ENCODE measurements at places on chromosomes 2 and 18.

GRCh38 chr2:150476809-150477302, 10.6 kb downstream of the RND3 start:
- DNase-seq = no peak

DNA sequence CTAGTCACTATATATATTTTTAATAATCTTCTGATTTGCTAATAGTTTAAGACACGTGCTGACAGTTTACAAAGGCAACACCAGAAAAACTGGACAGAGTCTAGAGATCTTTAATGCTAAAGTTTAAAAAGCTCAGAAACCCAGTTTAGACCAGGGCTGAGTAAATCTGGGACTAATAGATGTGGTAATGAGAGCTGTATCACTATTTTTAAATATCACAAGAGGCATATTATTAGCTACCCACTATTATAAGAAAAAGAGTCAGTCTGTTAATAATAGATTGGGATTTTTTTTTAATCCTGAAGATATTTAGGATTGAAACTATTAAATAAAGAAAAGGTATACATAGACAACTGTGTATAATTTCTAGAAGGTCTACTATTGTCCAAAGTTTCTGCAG, 299.9 kb downstream of the ZEB2 start:
- no peak for DNase-seq

DNA sequence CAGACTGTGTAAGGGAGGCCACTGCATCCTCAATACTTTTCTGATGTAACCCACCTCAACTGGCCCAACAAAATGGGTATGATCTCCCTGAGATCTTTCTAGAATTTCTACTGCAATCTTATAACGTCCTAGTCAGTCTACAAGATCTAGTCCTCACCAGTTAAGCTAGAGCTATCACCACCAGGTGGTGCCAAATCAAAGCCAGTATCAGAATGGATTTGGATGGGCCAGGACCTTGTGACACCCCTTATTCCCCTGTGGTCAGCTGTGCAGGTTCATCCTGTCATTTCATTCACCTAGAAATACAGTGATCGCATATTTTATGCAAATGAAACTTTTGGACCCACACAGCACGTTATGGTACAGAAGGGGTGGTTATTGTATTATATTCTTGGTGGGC, 90.3 kb downstream of the OLA1 start:
- DNase-seq = no peak

DNA sequence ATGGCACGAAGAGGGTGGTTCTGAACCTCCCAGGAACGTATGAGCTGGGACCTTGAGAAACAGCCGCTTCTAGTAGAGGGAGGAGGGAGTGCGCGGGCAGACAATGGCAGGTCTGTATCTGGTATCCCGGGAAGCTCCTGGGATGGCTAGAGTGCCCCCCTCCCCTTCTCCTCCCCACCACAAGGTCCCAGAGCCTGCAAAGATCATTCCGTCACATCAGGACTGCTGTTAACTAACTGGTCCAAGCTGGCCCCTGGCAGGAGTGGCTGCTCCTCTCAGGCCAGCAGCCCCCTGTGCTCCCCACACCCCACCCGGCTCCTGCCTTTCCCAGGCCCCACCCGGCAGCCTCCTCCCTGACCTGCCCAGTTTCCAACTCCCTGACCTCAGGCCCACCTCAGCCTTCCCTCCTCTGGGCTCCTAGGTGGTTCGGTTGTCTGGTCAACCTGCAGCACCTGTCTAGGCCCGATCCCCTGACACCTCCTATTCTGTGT, 75.0 kb downstream of the TPO start:
- DNase-seq = no peak

DNA sequence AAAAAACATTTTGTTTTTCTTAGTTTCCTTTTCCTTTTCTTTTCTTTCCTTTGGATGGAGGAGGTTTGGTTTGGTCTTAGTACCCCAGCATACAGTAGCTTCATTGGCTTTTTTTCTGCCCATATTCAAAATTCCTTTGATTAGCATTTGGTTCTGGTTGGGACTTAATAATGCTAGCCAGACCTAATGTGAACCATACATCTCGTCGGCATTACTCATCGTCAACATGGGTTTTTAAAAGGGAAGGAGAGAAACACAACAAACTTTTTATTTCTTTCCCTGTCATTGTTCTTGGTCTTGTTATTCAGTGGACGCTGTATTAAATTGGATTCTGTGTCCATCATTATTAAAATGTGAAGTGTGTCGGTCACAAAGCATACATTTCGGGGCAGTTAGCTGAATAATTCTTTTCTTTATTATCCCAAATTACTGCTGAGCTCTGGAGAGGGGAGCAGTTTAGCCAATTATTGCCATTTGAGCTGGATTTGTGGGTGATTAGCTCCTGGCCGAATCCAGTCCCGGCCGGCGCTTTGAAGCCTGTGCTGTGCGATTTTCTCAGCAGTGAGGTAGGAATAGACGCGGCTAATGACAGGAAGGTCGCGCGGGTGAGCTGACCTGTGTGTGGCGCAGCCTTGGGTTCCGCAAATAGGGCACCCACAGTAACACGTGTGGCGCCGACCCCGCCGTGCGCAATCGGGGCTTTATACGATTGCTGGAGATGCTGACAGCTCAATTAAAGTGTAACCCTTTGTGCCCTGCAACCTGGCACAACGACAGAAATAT, 303.3 kb downstream of the GBX2 start:
- DNase-seq = no peak

DNA sequence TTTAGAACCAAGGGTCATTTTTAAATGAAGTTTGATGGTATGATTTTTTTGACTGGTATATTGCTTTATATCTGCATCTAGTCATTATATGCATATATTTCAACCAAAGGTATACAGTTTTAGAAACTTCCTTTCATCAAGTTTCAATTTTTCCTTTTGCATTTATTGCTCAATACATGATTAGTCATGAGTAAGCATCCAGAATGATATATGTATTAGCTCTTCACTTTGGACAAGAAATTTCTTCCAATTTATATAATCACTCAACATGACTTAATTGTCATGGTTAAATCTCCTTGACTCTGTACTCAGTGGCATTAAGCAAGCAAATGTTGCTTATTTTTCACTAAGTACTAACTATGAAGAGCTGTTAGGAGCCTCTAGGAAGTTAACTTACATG, 123.6 kb downstream of the PLCL1 start:
- no peak for DNase-seq

GRCh38 chr2:78093436-78093835, 571.3 kb upstream of the LRRTM4 start:
- DNase-seq = no peak

DNA sequence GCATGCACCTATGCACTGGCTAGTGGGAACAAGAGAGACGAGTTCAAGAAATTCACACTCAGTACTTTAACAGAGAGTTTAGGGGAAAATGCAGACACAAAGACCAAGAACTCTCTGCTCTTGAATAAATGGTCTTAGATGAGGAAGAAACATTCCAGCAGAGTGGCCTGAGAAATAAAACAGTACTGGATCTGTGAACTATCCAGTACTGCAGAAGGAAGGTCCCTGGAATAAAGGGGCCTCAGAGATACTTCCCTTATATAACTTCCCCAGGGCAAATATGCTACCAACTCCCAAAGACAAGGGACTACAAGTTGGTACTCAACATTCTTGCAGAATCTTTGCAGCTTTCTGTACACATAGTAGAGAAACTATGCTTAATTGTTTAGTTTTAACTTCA, 70.9 kb upstream of the ARL5A start:
- DNase-seq = no peak

GRCh38 chr18:12246849-12247808, 7.0 kb upstream of the CIDEA start:
- no peak for DNase-seq

DNA sequence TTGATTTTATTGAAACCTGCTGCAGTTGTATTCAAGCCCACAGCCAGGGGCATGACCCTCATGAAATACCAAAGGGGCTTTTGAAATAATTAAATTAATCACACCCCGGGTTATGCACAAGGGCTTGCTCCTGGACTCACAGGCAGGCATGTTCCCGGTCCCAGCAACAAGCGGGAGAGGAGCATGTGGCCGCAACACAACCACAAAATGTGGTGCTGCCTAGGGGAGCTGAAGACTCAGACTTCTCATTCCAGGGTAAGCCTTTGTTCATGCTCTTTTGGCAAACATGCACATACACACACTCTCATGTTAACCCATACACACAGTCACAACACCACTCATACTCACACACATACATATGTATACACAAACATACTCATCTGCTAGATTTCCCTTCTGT, 233.7 kb upstream of the SMAD2 start:
- no peak for DNase-seq

DNA sequence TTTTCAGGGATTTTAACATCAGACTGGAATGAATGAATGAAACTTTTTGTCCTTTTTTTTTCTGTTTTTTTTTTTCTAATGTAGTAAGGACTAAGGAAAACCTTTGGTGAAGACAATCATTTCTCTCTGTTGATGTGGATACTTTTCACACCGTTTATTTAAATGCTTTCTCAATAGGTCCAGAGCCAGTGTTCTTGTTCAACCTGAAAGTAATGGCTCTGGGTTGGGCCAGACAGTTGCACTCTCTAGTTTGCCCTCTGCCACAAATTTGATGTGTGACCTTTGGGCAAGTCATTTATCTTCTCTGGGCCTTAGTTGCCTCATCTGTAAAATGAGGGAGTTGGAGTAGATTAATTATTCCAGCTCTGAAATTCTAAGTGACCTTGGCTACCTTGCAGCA, 53.4 kb downstream of the SMAD4 start:
- no peak for DNase-seq

GRCh38 chr2:151770995-151771394, 36.7 kb upstream of the NEB start:
- no peak for DNase-seq

DNA sequence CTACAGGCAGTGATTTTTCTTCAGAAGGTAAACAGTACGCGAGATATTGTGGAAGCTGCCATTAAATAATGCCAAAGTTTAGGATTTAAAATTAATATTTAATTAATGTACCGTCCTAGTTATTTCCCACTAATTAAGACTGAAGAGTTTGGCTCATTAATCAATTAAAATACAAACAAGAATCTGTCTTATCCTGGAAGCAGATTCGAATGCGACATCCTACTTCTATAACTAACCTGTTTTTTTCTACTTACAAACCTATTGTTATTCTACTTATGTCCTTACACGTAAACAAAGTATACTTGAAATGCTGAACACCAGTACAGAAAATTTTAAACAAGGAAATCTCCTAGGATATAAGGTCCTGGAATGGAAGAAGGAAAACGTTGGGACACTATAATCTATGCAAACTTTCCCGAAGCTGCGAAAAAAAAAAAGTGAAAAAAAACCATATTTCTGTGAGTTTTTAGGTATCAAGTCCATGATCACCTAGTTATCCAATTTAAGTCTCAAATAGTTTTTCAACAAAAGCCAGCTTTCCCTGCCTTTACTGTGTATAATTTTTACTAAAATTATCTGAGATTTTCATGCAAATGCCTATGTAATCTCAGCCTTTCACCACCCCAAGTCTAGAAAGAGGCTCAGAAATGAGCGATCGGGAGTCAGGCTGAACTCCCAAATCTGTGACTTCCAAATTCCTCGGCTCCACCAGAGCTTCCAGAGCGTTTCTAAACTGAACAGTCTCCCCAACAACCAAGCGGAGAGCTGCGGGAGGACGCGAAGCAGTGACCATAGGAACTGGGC, 1.2 kb upstream of the C2orf15 start:
- DNase-seq = no peak

GRCh38 chr18:23250893-23251656, 115.8 kb downstream of the CABLES1 start:
- DNase-seq = no peak

- DNase-seq = no peak
These were observed 142.7 kb downstream of the ADCYAP1 start for GRCh38 chr18:1047406-1047805.

- DNase-seq = peak; percentile 43
These were observed 25.4 kb upstream of the CDH7 start for GRCh38 chr18:65725251-65726050.

DNA sequence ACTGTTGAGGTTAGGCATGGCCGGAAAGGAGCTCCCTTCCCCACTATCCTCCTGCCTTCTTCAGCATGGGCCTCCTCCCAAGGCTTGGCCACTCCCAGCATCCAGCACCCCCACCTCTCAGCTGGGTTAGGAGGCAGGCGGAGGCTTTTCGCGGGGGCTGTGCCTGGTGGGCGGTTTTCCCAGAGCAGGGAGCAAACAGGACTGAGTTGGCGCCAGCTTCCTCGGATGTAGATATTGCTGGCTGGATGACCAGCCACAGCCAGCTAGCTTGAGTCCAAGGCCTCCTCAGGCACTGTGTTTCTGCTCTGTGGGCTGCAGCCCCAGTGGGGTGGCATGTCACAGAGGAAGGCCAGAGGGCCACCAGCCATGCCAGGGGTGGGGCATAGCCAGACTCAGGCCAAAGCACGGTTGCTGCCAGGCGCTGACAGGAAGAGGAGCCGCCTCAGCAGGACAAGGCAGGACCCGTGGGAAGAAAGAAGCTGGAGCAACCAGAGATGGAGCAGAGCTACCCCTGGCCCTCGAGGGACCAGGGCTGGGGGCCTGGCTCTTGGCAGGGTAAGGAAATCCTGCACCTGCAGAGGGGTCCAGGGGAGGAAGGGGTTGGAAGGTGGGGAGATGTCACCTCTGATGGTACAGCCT, at the start of gene TCF23:
TSS of gene TCF23 (plus strand) at position 204 of the 639 bp plus-strand sequence. CDS start at position 334, 130 bp downstream.
- no peak for DNase-seq

DNA sequence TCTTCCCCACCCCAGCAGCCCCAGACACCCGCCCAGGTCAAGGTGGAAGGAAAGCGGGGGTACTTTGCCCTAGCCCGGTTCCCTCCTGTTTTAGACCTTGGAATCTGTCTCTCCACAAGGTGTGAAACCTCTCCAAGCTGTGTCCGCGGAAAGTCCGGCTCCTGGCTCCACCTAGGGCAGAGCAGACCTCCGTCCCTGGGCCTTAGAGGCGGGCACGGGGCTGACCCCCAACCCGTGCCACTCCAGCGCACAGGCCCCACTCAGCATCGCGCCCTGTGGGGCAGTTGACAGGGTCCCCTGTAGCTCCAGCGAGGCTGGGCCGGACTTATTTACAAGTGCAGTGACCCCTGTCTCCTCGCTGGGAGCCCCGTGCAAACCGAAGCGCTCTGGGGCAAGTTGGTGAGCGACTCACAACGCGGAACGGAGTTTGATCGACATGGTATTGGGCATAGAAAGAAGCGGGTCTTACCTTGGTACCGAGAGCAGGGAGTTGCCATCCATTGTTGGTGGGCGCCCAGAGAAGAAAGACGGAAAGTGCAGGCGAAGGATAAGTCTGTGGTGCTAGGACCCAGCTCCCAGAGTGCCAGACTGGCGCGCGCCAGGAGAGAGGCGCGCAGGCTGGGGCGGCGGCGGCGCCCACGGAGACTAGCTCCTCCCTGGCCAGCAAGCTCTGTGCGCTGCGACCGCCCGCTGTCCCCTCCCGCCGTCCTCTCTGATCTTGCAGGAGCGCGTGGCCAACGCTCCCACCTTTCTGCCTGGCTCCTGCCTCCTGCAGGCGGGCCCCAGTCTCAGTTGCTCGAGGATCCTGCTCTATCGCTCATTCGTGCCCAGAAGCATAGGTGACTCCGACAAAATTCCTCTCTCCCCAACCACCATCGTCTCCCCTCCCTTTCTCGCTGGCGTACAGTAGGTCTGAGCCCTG, at the start of gene SPHKAP:
TSS of gene SPHKAP (minus strand) at position 590 of the 922 bp plus-strand sequence. CDS start at position 501, 89 bp downstream.
- peak; percentile 9 for DNase-seq

- DNase-seq = no peak
These were observed 155.9 kb upstream of the MAP3K20 start for GRCh38 chr2:172919732-172920131.

Data from NCI-H2107 (cell line).